H7 (cell line): ENCODE measurements at places on chromosomes 12 and 14. TPM values are rescaled to one million over a fixed set of nuclear protein-coding genes. Genes with fewer than 3 reads are reported as not detected.

DNA sequence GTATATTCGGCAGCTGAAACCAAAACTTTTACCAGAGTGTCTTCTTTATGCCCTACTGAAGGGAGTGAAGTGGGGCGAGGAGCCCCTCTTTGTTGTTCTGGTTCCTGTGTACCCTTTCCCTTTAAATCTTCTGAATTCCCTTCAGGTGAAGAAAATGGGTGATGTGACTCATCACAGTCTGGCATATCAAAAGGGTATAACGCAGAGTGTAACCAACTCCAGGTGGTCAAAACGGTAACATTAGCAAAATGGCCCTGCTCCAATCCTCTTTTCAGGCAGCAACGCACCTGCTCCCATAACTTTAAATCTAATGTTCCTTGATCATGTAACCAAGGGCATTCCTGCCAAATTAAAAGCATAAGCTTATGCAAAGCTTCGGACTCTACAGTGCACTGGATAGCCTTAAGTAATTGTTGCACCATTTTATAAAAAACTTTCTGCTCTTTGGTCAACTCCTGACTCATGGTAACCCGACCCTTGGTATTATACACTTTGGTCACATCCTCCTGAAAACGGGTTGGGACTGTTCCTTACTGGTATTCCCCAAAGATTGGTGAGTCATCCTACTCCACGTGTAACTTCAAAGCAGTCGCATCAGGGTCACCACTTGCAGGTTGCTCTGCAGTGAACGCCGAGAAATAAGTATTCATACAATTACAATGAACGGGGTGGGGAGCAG, 83.1 kb downstream of the KCNMB4 start:
- no peak for DNase-seq

The RFLNA gene
- 1.4 and 3.7 TPM in 2 replicates for total RNA-seq

- no peak for DNase-seq
These were observed 789.4 kb upstream of the TBX3 start for GRCh38 chr12:115473257-115473956.

The OR6C2 gene
- total RNA-seq: not detected in 2 replicates

GRCh38 chr12:115468087-115468510, 784.1 kb upstream of the TBX3 start:
- peak; percentile 59 for DNase-seq

The TCL1B gene
- 14.0 and 18.5 TPM in 2 replicates for total RNA-seq

The SDS gene
- total RNA-seq: 0.33 and 0.66 TPM in 2 replicates

GRCh38 chr14:70077720-70078119, 111.0 kb downstream of the SLC8A3 start:
- no peak for DNase-seq

GRCh38 chr12:25797386-25797785, 161.1 kb upstream of the RASSF8 start:
- no peak for DNase-seq

DNA sequence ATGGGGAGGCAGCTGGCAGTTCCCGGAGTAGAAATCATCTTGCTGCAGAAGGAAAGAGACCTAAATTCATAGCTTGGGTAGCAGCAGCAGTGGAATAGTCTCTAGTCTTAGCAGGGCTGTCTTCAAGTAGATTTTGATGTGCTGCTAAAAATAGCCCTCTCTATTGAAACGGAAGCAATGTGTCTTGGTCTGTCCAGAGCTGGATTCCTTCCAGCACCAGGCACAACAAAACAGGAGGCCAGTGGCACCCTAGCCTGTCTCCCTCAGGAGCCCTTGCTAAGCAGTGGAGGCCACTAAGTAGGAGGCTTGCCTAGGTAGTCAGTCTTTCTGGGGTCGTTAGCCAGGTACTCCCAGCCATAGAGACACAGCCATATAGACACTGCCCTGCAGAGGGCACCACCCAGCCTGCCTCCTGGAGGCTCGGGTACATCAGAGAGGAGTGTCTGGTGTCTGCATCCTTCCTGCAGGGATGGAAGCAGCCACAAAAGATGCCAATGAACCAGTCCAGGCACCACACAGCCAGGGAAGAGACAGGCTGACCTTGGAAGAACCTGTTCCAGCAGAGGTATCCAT, 97.5 kb downstream of the CRACR2A start:
- DNase-seq: peak; percentile 81

The NR1H4 gene
- not detected in 2 replicates for total RNA-seq

The FGD4 gene
- total RNA-seq: 24.0 and 36.5 TPM in 2 replicates

- no peak for DNase-seq
These were observed 94.5 kb downstream of the TTC7B start for GRCh38 chr14:90721619-90722305.

The ANO4 gene
- total RNA-seq: 1.3 and 1.7 TPM in 2 replicates

The INHBC gene
- not detected in 2 replicates for total RNA-seq

DNA sequence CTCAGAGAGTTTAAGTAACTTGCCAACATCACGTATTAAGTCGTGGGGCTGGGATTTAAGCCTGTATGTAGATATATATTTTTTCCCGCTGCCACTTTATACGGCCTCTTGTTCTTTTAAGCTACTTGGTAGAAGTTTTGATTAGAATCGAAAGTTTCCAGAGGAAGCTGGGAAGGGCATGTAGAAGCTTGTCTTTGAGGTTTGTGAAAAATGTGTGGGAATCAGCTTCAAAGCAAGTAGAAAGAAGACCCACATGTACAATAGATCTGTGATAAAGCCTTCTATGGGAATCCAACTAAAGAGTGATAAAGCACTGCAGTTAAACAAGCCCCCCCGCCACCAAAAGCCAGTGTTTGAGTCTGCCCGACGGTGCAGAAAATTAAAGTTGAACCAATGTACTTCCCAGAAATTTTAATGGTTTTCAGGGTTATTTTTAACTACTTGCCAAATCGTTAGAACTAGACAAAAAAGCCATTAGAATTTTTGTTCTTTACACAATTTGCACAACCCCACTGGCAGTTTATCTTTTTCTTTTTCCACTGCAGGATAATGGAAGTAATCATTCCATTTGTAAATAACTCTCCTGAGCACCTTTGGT, 25.5 kb downstream of the SERPINA11 start:
- no peak for DNase-seq

GRCh38 chr14:77707355-77707723, 484 bp downstream of the ALKBH1 start:
- peak; percentile 65 for DNase-seq
